ENCODE measurements at places on chromosomes 3 and 15.

DNA sequence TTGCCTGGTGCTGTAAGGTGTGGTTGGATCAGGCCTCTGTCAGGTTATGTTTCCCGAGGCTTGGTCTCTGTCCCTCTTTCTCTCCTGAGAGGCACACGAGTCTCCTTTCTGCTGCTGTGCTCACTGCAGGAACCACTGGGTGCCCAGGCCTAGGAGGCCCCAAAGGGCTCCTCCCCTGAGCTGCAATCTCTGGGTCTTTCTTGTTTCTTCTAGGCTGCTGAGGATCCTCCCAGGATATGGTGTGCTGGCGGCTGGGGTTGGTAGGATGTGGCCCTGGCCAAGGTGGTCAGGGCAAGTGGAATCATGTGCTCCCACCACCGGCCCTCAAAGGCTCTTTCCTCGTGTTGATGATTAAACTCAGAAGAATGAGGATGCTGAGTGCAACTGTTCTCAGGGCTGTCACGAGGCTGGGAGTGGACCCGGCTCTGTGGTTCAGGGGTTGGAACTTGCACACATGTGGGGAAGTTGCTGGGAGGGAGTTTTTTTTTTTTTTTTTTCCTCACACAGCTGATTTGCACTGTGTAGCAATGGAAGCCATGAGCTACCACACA lies 43.6 kb upstream of the CTSH start:
- DNase-seq = peak; percentile 11

DNA sequence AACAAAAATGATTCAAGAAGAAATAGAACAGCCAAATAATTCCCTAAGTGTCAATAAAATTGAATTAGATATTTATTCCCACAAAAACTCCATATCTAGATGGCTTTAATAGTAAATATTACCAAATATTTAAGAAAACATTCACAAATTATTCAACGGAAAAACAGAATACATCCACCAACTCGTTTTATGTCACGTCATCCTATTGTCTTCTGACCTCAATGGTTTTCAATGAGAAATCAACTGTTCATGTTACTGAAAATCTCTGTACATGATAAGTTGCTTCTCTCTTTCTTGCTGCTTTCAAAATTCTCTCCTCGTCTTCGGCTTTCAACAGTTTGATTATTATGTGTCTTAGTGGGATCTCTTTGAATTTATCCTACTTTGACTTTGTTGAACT lies 17.1 kb upstream of the FBXL2 start:
- DNase-seq = no peak

DNA sequence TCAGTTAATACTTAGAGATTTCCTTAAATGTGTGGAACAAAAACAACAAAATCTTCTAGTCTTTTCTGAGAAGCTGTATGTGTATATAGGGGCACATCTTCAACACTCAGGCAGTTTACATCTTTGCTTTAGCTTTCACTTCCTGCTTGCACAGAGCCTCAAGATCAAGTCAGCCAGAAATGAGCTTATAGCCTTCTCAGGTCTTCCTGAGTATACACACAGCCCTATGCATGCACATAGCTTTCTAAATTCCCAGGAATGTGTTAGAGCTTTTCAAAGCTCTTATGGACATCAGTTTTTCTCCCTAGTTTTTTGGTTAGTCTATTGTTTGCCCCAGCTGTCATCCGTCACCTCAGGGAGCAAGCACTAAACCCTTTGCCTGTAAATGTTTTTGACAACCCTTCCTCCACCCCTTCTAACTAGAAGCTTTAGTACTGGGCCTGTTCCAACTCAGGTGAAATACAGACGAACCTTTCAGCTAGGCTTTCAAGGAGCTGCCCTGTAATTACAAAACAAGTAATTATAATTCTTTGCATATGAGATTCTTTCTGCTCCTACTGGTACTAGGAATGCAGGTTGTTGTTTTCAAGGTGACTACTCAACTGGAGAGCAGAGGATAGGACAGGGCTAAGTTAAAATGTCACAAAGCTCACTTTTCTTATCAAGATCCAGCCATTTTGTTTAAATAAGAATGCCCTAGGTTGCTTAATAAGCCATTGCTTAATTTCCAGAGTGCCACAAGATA lies 22.6 kb upstream of the MTMR10 start:
- DNase-seq = no peak

DNA sequence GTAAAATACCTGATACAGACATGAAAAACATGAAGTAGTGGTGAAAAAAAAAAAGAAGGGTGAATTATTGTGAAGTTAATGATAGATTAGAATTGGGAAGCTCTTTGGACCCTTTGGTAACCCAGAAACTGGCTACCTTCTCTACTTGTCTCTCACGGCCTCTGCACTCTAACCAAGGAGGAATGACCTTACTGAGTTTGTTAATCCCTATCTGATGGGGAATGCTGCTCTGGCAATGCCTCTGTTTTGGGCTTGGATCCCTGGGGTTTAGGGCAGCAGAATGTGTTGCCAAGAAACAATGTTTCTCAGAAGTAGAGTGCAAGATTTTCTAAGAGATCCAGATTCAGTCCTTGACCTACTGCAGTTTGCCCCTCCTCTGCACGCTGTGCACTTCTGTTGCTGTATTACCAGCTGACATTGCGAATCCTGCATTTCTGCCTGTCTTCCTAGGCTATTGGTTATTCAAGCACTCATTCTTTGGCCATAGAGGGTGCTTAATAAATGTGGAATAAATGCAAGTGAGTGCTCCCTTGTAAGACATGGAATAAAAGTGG lies 49.2 kb upstream of the MAP3K13 start:
- DNase-seq = no peak

DNA sequence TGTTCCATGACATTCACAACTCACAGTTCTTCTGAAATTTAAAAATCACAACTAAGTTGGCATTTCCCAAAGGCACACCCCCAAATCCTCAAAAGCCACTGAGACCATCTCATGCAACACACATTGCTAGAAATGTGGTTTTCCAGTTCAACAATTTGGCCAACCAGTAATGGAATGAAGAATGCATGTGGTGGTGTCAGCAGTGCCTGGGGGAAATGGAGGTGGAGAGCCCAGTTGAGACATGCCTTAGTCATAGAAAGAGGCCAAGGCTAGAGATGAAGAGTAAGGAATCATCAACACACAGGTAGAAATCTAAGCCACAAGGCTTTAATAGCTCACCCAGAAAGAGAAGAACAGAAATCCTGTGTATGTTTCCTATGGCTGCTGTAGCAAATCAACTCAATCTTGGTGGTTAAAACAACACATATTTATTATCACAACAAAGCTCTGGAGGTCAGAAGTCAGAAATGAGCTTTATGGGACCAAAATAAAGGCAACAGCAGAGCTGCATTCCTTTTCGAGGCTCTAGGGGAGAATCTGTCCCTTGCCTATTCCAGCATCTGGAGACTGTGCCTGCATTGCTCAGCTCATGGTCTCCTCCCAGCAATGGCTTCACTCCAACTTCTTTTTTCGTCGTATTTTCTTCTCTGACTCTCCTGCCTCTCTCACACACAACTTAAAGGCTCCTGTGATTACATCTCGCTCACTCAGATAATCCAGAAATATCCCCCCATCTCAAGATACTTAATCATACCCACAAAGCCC lies 54.0 kb downstream of the SNTN start:
- no peak for DNase-seq

- DNase-seq = no peak
Observed at GRCh38 chr3:8239718-8240695, 261.6 kb upstream of the LMCD1 start.

DNA sequence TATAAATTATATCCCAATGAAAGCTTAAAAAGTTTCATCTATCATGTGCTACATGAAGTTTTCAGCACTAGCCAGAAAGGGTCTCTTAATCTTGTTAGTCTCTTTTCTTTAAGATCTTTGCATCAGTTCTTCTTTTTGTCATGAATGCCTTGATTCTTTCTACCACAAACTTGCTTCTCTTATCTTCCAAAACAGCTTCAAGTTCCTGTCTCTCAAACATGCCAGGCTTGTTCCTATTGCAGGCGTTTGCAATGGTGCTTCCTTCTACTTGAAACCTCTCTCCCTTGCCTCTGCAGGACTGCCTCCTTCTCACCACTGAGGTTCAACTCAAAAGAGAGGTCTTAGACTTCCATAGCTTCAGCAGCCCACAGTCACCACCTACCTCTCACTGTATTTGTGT lies 104.3 kb upstream of the FRMD4B start:
- DNase-seq = no peak

DNA sequence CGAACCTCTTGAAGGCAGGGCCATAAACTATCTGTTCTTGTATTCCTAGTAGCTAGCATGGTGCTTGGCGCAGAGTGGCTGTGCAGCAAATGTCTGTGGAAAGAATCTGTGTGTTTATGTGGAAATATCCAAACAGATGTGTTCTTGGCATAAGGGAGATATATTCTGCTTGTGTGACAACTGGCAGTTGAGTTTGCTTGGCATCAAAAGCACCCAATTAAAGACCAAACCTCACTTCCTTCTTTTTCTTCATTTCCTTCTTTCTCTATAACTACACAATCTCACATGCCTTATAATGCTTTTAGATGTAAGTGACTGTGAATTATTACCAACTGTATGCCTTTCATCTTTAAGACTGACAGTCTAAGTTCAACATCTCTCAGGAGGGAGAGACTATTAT lies 296.5 kb downstream of the SLC9A9 start:
- DNase-seq = no peak
